ENCODE measurements at places on chromosomes 13 and 19.

- DNase-seq = no peak
Observed at GRCh38 chr19:40284251-40284500, 969 bp downstream of the AKT2 start.

DNA sequence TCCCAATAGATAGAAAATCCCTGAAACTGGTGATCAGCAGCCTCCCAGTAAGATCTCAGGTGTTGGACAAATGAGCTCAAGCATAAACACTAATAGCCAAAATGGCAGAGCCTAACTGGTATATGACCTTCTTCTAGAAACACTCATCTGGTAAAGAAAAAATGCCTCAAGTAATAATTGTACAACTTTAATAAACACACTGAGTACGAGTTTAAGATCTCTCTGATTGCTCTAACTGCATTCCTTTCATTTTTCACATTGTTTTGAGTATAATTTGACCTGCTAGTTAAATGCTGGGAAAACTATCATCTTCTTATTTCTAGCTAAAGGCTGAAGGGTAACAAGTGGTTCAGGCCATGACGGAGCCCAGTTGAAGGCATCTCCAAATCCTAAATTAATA, 2009.5 kb upstream of the PCDH20 start:
- no peak for DNase-seq

- DNase-seq = no peak
Observed at GRCh38 chr19:36771261-36772231, 1.1 kb downstream of the ZNF850 start.

DNA sequence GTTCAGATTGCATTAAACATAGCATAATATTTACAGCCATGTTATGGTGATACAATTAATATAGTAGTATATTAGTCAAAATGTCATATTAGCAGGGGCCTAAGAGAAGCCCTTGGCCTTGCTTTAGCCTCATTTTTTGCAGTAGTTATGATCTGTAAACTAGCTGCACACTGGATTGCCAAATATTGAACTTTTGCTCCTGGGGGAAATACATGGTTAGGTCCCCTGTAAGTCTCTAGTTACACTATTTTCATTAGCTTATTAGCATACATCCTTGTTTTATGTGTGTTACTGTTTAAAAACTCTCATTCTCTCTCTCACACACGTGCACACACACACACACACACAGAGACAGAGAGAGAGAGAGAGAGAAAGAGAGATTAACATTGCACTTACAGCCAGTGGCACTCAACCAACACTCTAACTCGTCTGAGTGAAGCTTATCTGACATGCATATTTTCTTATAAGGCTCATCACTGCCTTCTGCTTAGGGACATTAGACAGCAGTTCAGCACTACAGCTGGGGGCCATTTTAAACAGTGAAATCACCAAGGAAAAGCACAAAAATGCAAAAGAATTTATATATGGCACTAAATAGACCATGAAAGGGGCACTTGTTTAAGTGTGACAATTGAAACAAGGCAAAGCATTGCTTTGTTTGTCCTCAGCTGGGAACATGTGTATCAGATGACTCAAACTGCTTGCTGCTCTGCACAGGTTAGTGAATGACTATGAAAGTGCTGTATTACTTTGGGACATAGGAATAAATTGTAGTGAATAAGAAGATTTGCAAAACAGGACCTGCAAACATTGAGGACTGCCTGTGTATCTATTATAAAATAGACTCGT, 278.7 kb downstream of the GPC6 start:
- no peak for DNase-seq

DNA sequence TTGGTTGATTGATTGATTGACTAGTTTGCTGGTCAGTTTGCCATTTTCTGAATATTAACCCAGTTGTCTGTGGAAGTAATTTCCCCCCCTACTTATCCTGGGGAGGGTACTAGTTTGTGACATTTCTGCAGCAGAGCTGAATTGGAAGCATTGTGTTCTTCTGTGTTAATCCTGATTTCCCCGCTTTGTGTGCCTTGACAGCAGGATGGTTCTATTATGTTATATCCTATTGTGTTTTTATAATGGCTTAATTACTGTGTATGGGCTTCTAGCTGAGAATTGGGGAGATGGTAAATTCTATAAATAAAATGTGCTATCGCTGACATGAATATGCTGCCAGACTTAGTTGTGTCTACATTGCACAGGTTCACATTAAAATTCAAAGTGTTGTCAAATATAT, 499.7 kb downstream of the COG6 start:
- no peak for DNase-seq

DNA sequence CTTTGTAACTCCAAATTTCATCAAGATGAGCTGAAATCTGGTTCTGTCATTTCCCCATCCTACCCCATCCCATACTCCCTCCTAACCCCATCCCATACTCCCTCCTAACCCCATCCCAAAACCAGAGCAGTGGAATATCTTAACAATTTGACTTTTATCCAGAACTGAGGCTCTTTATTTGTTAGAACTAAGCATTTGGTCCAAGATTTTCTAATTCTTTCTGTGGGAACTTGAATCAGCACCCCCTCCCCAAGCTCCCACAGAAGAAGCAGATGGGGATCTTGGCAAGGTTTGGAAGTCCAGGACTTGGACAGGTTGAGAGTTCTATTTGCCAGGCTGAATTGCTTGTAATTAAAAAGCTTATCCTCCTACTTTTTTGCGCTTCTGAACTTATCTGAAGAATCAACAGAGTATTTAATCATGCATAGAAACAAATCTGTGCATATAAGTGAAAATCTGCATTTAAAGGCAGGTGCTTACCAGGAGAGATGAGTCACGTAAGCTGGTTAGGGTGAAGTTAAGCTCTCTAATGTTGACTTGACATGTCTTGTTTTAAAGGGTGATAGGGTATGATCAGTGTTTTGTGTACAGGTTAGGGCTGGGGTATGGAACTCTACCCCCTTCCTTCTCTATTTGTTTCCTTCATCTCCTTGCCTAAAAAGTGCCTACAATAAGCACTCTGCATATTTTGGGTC, 111.1 kb downstream of the COG6 start:
- no peak for DNase-seq

DNA sequence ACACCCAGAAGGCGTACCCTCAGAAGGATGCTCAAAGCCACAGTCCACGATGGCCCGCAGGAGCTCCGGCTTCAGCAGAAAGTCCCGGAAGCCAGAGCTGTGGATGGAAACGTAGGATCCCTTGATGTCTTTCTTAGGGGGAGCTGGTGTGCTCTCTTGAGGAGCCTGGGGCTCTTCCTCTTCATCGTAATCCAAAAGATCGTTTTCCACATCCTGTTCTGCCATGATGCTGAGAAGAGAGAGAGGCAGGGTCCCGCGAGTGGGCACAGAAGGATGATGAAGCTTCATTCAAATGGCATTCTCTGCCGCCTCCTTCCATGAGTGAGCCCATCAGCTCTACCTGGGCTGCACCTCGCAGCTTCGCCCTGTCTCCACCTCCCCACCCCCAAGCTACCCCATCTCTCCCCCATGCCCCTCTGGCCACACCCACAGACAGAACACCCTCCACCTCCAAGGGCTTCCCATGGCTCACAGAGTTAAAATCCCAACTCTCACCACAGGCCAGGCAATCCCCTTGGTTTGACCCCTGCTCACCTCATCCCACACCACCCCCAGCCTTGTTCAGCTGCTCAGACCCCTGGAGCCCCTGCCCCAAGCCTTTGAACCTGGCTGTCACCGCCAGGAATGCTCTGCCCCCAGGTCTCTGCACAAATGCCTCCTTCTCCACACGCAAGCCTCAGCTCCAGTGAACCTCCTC, 6.0 kb downstream of the DDX39A start:
- no peak for DNase-seq

DNA sequence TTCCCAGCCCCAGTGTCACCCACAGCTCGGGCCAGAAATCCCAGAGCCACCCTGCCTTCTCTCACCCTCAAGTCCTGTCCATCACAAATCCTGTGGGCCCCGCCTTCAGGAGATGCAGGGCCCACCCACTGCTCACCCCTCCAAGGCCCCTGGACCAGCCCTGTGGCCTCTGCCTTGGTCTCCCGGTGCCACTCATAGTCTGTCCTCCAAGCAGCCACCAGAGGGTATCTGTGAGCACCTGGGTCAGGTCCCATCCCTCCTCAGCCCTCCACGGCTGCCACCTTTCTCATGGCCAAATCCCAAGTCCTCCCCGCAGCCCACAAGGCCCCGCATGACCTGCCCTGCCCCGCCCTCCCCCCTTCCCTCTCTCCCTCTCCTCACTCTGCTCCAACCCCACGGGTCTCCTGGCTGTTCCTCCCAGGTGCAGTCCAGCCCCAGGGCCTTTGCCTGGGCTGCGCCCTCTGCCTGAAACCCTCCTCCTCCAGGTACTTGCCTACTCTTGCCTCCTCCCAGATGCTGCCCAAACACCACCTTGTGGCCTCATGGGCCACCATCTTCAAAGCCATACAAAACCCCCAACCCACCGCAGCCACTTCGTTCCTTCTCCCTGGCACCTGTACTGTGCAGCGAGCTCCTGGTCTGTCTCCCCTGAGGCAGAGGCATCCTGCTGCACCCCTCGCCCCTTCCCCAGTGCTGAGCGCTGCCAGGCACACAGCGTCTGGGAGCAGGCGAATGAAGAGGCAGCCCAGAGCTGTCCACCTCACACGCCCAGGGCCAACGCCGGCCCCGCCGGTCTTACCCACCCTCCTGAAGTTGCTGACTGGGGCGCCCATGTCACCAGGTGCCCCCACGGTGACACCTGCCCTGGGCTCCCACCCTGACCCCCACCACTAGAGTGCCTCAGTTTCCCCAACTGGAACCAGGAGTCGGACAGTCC, 13.2 kb upstream of the UQCR11 start:
- no peak for DNase-seq

- DNase-seq = no peak
Observed at GRCh38 chr19:49856574-49857021, 5.6 kb downstream of the PTOV1 start.

DNA sequence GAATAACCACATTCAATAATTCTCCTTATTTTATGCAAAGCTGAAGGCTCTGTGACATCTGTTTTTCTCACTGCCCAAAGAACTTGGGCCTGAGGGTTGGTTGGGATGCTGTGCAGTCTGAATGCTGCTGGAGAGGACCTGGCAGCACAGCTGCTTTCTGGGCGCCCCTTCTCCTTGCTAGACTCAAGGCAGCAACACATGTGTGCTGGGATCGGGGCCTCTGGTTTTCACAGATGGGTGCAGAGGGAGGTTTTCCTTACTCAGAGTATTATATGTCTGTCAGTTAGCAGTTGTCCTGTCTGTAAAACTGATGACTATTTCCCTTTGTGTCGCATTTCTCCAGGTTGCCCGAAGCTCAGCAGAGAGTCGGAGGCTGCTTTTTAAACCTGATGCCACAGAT, 53.2 kb upstream of the TEX29 start:
- no peak for DNase-seq

GRCh38 chr19:409516-410242, 732 bp upstream of the C2CD4C start:
- DNase-seq = no peak

DNA sequence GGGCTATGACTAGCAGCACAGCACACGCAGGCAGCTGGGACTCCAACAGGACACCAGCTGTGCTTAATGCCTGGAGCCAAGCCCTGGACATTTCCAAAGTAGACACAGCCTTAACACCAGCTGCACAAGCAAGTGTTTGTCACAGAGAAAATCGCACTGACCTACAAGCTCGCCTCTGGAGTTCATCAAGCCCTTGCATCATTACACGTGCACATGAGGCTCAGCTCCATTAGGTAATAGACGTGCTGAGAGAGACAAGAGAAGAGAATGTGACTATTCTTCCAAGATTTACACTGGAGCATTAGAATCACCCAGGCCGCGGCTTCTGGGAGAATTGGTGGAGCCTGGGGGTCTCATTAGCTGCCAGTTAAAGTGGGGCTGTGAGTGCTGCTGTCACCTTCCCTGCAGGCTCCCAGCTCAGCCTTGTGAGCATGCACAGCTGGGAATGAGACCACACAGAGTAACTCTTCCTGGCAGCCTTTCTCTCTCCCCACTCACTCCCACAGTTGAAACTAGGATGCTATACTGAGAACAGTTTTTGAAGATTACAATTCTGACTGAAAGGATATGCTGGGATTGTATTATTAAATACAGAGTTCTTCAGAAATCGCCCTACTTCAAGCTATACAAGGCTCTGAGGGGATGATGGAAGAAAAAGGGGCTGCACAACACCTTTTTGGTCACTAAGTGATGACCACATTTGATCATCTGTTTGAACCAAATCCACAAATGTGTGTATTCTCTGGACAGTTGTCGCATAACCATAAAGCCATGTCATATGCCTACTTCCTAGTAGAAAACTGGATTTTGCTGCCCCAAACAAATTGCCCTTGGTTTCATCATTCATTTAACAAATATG, 10.5 kb downstream of the STOML3 start:
- no peak for DNase-seq

DNA sequence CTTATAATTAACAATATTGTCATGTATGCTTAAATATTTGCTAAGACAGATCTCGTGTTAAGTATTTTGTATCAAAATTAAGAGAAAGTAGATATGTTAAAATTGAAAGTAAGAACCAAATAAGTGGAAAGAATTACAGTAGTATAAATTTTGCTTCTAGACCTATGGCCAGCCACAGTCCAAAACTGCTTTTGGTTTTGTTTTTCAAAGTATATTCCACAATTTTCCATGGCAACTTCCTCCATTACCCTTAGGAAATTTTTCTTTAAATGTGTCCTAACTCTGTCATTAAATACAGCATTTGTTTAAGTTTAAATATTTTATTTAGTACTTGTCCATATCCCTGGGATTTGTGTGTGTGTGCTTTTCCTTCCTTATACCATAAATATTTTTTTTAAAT, 689.0 kb downstream of the DIAPH3 start:
- no peak for DNase-seq

- DNase-seq = no peak
Observed at GRCh38 chr13:86464193-86464592, 665.0 kb upstream of the SLITRK6 start.

GRCh38 chr19:17227798-17228367, 1.9 kb downstream of the OCEL1 start:
- DNase-seq = no peak

- no peak for DNase-seq
Observed at GRCh38 chr13:30861836-30862467, 44.1 kb upstream of the MEDAG start.

DNA sequence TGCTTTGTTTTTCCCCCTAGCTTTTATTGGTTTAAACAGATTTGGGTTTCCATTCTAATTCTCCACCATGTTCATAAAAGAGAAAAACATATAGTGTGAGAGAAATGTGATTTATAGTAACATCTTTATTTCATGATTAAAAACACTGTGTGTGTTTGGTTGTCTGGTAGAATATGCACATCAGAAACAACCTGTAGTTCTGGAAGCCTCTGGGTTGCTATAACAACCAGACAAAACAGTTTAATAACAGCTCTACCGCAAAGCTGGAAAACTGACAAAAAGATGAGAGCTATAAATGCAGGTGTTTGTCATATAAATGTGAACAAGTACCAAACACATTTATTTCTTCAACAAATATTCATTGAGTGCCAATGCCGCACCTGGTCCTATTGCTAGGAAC, 9.8 kb downstream of the KBTBD6 start:
- DNase-seq = no peak

DNA sequence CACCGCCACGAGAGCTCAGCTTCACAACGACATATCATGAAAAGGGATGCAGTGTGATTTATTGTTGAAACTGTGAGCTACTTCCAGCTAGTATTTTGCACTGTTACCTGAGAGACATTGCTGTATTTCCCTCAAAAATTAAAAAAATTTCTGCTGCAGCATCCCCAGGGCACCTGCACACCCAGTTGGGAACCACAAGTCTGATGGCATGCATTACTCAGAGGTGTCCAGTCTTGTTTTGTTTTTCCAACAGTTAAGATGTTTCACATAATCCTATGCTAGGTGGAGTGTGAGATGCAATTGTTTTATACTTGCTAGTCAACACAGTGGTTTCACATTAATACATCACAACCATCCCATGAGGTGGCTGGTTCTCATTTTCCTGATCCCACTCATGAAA, 285.2 kb downstream of the SHISA2 start:
- DNase-seq = no peak
